Tracheal epithelial cell (primary cell): ENCODE measurements at places on chromosomes 5 and 9. TPM values are rescaled to one million over a fixed set of nuclear protein-coding genes. Genes with fewer than 3 reads are reported as not detected.

MCC gene
- 62.4 and 71.2 TPM in 2 replicates for total RNA-seq

PCDHGA12 gene
- total RNA-seq, result 1.7 and 3.9 TPM in 2 replicates

FRRS1L gene
- total RNA-seq, result under 0.01 TPM in 1 of 2 replicates, not detected in the other

LCN15 gene
- under 0.01 TPM in 1 of 2 replicates, not detected in the other for total RNA-seq

IGIP gene
- 2.9 and 5.1 TPM in 2 replicates for total RNA-seq

MYOT gene
- total RNA-seq, result not detected in 2 replicates

DAB2 gene
- 1.1 and 5.8 TPM in 2 replicates for total RNA-seq

GOLGA1 gene
- total RNA-seq, result 7.0 TPM in 2 replicates

ARID3C gene
- total RNA-seq, result 0.48 and 0.64 TPM in 2 replicates

ARL15 gene
- total RNA-seq, result 14.2 and 17.9 TPM in 2 replicates

NR5A1 gene
- 0.21 TPM in 1 of 2 replicates, not detected in the other for total RNA-seq

DIRAS2 gene
- 0.72 TPM in 1 of 2 replicates, not detected in the other for total RNA-seq

BRD9 gene
- total RNA-seq, result 25.6 and 46.5 TPM in 2 replicates

CORO2A gene
- total RNA-seq, result 17.1 and 29.8 TPM in 2 replicates

PTGR1 gene
- total RNA-seq, result 53.3 and 74.6 TPM in 2 replicates

CD14 gene
- 1.4 and 6.8 TPM in 2 replicates for total RNA-seq

PALM2AKAP2 gene
- total RNA-seq, result 1.5 and 8.2 TPM in 2 replicates

C9orf50 gene
- not detected in 2 replicates for total RNA-seq

CTXN3 gene
- not detected in 2 replicates for total RNA-seq

ROR2 gene
- total RNA-seq, result 0.24 TPM in 1 of 2 replicates, not detected in the other

ZNF300 gene
- 2.7 and 3.4 TPM in 2 replicates for total RNA-seq

C9orf153 gene
- 0.48 and 0.85 TPM in 2 replicates for total RNA-seq

MAMDC4 gene
- 1.1 and 1.9 TPM in 2 replicates for total RNA-seq

TBC1D13 gene
- 5.5 and 10.7 TPM in 2 replicates for total RNA-seq

SLC27A6 gene
- 0.96 TPM in 1 of 2 replicates, not detected in the other for total RNA-seq

PCDHGB6 gene
- total RNA-seq, result 0.48 and 0.64 TPM in 2 replicates

PCDHA3 gene
- total RNA-seq, result under 0.01 TPM in 2 replicates

PCDHA5 gene
- total RNA-seq, result not detected in 2 replicates

CDKN2AIPNL gene
- total RNA-seq, result 22.4 and 29.4 TPM in 2 replicates

PITX1 gene
- total RNA-seq, result 43.9 and 87.6 TPM in 2 replicates

LNPEP gene
- total RNA-seq, result 38.6 and 53.9 TPM in 2 replicates

PFN3 gene
- not detected in 2 replicates for total RNA-seq

RECK gene
- 0.64 and 1.7 TPM in 2 replicates for total RNA-seq

SLC36A3 gene
- total RNA-seq, result not detected in 2 replicates

UGT3A2 gene
- total RNA-seq, result not detected in 2 replicates

CYSRT1 gene
- 0.72 and 6.0 TPM in 2 replicates for total RNA-seq

TIMD4 gene
- total RNA-seq, result 0.72 TPM in 1 of 2 replicates, not detected in the other
